ENCODE measurements at places on chromosomes 5 and 9. TPM values are rescaled to one million over a fixed set of nuclear protein-coding genes. Genes with fewer than 3 reads are reported as not detected.

DNA sequence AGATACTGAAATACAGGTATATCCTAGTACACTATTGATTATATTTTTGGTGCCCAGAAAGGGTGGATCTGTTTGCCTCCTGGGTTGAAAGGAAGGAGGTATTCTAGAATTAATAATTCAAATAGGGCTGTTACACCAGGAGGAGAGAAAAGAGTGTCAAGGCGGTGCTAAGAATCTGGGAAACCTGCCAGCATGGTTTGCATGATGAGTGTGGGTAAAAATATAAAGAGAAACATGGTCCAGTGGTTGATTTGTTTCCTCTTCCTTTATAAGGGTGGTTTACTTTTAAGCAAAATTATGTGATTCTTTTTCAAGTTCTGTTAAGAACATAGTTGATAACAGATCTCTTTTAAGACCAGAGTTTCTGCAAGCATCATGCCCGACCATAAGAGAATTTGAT lies 69.4 kb upstream of the NFIB start:
- no peaks in the 10 kb centered on the region for H3K36me3 ChIP-seq
- no peak overlapping the region for H3K4me3 ChIP-seq
- no peak overlapping the region for H3K27ac ChIP-seq
- H3K27me3 ChIP-seq = no peaks in the 10 kb centered on the region
- H3K4me1 ChIP-seq = no peaks in the 10 kb centered on the region

Gene ENHO
- not detected for total RNA-seq

- H3K27me3 ChIP-seq = no peaks in the 10 kb centered on the region
- no peak for DNase-seq
- H3K4me1 ChIP-seq = no peaks in the 10 kb centered on the region
- H3K4me3 ChIP-seq = no peak overlapping the region
- H3K36me3 ChIP-seq = peaks cover 13% of the 10 kb centered on the region
Observed at GRCh38 chr5:67149951-67150523, 46.6 kb downstream of the CD180 start.

DNA sequence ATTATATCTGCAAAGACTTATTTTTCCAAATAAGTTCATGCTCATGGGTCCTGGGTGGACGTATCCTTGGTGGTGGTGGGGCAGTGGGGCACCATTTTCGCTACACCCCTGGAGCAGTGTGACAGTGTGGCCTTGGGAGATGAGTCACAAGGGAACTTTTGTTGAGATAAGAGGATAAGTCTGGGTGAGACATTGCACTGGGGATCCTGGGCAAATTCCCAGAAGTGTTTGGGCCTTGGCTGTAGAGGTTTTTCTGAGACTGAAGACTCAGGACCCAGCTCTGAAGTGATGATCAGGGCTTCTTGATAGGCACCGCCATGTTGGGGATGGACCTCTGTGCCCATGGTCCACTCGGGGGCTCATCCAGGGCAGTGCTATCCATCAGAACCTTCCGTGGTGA lies 149.4 kb downstream of the MACROH2A1 start:
- no peaks in the 10 kb centered on the region for H3K36me3 ChIP-seq
- H3K4me1 ChIP-seq = no peaks in the 10 kb centered on the region
- DNase-seq = no peak
- no peak overlapping the region for H3K4me3 ChIP-seq
- no peaks in the 10 kb centered on the region for H3K27me3 ChIP-seq

Gene ELAVL2
- not detected for total RNA-seq

DNA sequence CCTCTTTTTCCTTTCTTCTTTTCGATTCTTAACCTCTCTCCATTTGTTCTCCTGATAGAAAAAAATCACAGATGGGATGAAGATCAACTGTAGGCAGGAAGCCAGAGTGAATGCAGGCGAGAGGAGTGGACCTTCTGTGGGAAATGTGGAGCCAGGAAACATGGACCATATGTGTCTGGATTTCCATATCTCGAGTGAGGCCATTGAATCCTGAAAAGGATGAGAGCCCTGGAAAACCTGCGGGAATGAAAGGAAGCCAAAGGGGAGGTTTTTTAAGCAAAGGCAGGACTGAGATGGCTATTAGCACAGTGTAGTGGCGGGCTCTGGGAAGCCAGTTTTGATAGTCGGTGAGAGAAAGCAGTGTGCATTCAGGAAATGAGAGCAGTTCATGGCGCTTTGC lies 139.5 kb upstream of the C9orf72 start:
- H3K4me1 ChIP-seq = no peaks in the 10 kb centered on the region
- no peak overlapping the region for H3K27ac ChIP-seq
- H3K36me3 ChIP-seq = no peaks in the 10 kb centered on the region
- no peak overlapping the region for H3K4me3 ChIP-seq

- no peak overlapping the region for H3K4me3 ChIP-seq
- no peak for DNase-seq
- H3K27me3 ChIP-seq = no peaks in the 10 kb centered on the region
- peaks cover 64% of the 10 kb centered on the region for H3K4me1 ChIP-seq
- H3K36me3 ChIP-seq = no peaks in the 10 kb centered on the region
Observed at GRCh38 chr9:128077847-128078503, 9.9 kb downstream of the SLC25A25 start.

GRCh38 chr9:8659108-8659507 lies 859.5 kb upstream of the DMAC1 start:
- H3K4me1 ChIP-seq = no peaks in the 10 kb centered on the region
- H3K27ac ChIP-seq = no peak overlapping the region

DNA sequence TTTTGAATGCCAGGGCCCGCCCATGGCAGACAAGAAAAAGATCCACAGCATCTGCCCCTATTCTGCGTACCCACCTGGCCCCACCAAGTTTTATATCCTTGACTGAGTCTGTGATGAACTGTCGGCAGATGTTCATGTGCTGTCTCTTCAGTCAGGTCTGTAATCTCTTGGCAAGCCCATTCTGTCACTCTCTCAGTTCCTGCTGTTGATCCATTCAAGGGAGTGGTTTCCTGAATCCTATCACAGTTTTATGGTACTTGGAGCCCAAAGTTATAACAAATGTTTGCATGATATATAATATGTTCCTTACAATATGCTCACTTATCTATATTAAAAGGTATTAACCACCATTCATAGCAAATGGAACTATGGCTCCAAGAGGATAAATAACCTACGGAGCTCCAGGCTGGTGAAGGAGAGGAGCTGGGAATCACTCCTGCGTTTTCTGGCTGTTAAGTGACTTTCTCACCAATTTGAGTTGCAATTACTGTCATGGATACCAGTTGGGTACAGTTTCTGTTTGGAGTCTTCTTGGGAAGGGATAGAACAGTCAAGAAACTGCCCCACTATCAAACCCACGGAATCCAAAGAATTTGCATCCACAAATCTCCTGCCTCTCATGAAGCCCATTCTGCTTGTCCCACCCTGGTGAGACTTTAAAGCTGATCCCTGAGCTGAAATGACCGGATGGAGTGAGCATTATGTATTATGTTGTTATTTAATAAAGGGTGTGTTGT lies 103.4 kb upstream of the SPRY4 start:
- H3K4me3 ChIP-seq = no peak overlapping the region
- H3K27ac ChIP-seq = no peak overlapping the region
- peaks cover 70% of the 10 kb centered on the region for H3K4me1 ChIP-seq
- DNase-seq = no peak

GRCh38 chr9:78453450-78453849 lies 156.5 kb downstream of the PSAT1 start:
- H3K4me1 ChIP-seq = no peaks in the 10 kb centered on the region
- no peaks in the 10 kb centered on the region for H3K36me3 ChIP-seq
- DNase-seq = no peak
- H3K4me3 ChIP-seq = no peak overlapping the region
- no peak overlapping the region for H3K27ac ChIP-seq

GRCh38 chr5:61966997-61967396 lies 339.0 kb upstream of the KIF2A start:
- H3K4me3 ChIP-seq = no peak overlapping the region
- H3K36me3 ChIP-seq = no peaks in the 10 kb centered on the region
- H3K4me1 ChIP-seq = no peaks in the 10 kb centered on the region
- H3K27ac ChIP-seq = no peak overlapping the region

DNA sequence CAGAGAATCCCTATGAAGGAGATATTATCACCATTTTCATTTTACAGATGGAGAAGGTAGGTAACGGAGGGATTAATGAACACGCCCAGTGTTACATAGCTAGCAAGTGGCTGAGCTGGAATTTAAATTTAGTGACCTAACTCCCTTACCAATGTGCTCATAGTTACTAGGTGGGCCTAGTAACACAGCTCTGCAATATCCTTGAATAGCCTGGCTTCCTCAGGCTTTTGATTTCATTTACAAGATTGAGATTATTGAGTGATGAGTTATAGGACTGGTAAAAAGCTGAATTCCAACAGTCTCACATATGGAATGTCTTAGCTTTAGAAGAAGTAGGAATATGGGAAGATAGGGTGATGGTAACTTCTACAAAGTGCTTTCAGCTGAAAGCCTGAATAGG lies 336.3 kb upstream of the KIF2A start:
- H3K27ac ChIP-seq = no peak overlapping the region
- H3K4me3 ChIP-seq = no peak overlapping the region
- no peaks in the 10 kb centered on the region for H3K36me3 ChIP-seq
- no peaks in the 10 kb centered on the region for H3K4me1 ChIP-seq
- DNase-seq = no peak

Gene SERF1A
- total RNA-seq = 13.7 TPM

GRCh38 chr9:10721301-10721700 lies 108.5 kb upstream of the PTPRD start:
- H3K27me3 ChIP-seq = no peaks in the 10 kb centered on the region
- no peak for DNase-seq
- no peaks in the 10 kb centered on the region for H3K4me1 ChIP-seq
- no peak overlapping the region for H3K27ac ChIP-seq

DNA sequence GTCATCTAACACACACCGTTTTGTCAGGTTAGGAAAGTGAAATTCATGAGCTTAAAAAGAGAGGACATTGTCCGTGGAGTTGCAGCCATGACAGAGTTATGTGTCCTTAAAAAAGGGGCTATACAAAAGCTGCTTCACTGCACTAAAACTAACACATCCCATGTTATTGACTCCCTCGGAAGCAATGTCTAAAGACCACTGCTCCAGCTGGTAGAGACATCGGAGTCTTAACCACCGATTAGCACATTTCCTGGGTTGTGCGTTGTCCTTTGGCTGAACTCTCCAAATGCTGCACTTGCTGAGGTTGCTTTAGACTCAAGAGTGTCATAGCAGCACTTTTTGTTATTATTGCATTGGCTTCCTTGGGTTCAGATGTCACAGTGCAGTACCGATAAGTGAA lies 128.3 kb upstream of the C9orf72 start:
- no peaks in the 10 kb centered on the region for H3K36me3 ChIP-seq
- no peak for DNase-seq
- no peak overlapping the region for H3K4me3 ChIP-seq
- H3K4me1 ChIP-seq = no peaks in the 10 kb centered on the region
- no peaks in the 10 kb centered on the region for H3K27me3 ChIP-seq

DNA sequence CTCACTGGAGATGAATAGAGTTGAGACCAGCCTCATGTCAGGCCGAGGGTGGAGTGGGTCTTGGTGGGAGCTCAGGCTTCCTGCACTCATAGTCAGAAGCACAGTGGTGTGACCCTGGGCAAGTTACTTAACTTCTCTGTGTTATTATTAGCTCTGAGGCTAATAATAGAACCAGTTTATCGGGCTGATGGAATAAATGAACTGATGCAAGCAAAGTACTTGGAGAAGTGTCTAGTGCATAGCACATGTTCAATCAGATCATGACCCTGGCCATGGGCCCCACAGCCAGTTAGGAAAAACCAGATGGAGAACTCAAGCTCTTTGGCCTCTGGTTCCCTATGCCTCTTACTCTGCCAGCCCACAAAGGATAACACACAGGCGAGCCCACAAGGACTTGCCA lies 45.3 kb upstream of the OSMR start:
- no peak overlapping the region for H3K4me3 ChIP-seq
- H3K27me3 ChIP-seq = no peaks in the 10 kb centered on the region
- no peaks in the 10 kb centered on the region for H3K4me1 ChIP-seq
- H3K36me3 ChIP-seq = no peaks in the 10 kb centered on the region

DNA sequence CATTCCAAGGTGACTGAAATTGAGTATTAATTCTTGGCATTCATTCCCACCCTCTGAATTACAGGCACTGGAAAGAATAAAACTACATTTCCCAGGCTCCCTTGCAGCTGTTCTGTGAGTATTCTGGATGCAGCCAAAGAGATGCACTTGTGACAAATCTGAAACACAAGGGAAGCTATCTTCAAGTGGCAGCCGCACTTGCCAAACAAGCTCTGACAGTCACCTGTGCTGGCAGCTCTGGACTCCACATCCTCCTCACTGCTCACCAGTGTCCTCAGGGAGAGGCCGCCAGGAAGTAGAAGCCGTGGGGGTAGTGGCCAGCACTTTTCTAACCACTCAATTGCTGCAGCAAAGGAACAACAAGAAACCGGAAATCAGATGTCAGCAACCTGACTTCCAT lies 275.0 kb downstream of the NR2F1-AS1 start:
- no peaks in the 10 kb centered on the region for H3K36me3 ChIP-seq
- H3K4me3 ChIP-seq = no peak overlapping the region
- no peaks in the 10 kb centered on the region for H3K27me3 ChIP-seq

Gene PPP1R26
- 1.9 TPM for total RNA-seq

Gene FOXD1
- not detected for total RNA-seq

DNA sequence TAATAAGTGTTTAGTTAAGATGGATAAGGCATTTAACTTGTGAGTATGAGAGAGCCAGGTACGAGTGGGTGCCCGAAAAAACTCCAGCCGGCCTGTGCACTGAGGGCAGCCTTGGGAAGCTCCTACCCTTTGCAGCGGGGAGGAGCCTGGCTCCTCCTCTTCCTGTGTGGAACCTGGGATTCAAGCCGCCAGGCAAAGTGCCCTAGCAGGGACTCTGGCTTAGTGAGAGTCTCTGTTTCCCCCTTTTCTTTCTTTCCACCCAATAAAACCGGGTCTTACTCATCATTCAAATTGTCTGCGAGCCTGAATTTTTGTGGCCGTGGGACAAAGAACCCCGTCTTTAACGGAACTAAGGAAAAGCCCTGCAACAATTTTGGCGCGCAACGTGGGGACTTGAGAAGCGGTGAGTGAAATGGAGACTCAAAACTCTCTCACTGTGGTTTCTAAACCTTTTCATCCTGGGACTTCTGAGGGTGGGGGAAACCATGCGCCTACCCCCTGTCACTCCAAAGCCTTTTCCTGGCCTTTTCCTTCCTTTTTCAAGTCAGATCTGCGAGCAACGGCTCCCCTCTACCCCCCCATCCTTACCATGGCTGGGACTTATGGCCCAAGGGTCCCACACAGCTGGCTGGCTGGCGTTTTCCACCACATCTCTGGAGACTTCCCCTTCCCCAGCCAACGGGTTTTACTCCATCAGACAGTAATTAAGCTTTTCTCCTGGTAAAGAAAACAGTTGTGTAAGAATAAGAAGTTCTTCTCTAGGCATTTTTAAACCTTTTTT lies 535.7 kb upstream of the ACO1 start:
- no peak overlapping the region for H3K4me3 ChIP-seq
- H3K36me3 ChIP-seq = no peaks in the 10 kb centered on the region
- no peaks in the 10 kb centered on the region for H3K27me3 ChIP-seq

Gene SHISAL2B
- total RNA-seq = not detected

GRCh38 chr5:67515020-67515689 lies 318.6 kb upstream of the CD180 start:
- peak; percentile 56 for DNase-seq
- no peaks in the 10 kb centered on the region for H3K36me3 ChIP-seq
- no peaks in the 10 kb centered on the region for H3K27me3 ChIP-seq

Data from CD4-positive, alpha-beta memory T cell (primary cell).